ENCODE measurements at places on chromosomes 1 and 21.

DNA sequence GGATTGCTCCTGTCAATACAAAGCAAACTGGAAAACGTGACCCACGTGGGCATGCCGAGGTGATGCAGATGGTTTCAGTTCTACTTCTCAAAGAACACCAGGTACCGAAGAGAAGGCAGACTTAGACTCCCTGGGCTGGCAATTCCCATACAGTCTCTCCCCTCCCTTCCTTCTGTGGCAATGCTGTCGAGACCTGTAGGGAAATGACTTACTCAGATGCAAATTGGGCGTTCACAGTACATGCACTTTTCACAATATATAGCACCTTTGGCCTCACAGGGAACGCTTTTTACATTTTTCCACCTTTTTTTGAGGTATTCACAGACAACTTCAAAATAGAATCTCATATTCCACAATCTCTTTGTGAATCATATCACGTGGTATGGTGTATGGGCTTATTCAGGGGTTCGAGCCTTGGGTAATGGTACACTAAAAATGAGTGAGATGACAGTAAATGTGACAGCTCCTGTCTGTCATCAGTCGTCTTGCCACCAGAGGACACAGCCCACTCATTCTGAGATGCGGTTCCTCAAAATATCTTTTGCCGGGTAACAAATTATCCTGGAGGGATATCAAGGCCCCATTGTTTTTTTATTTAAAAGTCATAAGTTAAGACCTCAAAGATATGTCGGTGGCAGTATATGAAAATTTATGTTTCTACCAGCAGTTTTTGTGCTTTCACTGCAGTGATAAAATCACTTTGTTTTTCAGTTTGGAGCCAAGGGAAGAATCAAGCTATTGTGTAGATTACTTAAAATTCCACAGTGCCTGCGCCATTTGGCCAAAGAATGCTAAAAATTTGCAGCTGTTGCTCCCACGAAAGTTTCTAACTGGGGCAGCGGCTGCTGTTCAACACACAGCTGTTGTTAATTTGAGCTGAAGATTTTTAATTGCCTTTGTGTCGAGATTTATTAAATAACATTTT is 168.4 kb downstream of the ZZZ3 start:
- DNase-seq, result no peak

DNA sequence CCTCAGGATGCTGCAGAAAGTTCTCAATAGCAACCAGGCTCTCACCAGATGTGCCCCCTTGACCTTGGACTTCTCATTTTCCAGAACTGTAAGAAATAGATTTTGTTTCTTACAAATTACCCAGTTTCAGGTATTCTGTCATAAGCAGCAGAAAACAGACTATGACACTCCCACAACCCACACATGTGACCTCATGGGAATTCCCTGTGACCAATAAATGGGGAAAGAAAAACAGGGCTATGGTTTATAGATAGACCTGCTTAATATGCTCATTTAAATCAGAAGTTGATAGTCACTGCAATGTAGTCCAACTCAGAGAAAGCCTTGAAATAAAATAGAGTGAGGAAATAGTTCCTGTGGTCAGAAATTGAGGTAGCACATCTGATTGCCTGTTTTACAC is 380.9 kb upstream of the PTBP2 start:
- DNase-seq, result no peak

- DNase-seq, result no peak
Measured at GRCh38 chr1:182768963-182769362, 20.6 kb upstream of the NPL start.

DNA sequence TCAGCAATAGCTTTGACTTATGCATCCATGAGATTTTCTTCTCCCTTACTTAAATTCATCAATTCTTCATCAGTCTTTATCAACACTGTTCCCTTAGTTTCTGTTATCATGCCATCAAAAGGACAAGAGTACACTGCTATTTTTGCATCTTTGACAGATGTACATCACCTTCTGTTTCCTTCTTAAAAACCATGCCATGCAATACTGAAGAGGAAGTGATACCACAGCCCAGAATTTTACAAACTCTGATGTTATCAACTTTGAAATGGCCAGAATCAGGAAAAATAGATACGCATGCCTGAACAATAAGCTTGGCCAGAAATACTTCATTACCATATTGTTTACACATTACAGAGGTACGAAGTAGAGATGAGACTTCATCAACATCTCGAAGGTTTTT is 21.1 kb downstream of the FMO5 start:
- no peak for DNase-seq

GRCh38 chr1:185956881-185957280 is 222.7 kb downstream of the HMCN1 start:
- no peak for DNase-seq

- DNase-seq, result no peak
Measured at GRCh38 chr1:147185432-147185831, 13.2 kb upstream of the PRKAB2 start.

- no peak for DNase-seq
Measured at GRCh38 chr1:209820986-209821385, 6.8 kb upstream of the UTP25 start.

GRCh38 chr1:47471163-47471562 is 33.3 kb downstream of the FOXD2 start:
- no peak for DNase-seq

- no peak for DNase-seq
Measured at GRCh38 chr21:38984568-38984967, 178.8 kb downstream of the ETS2 start.

GRCh38 chr1:58487002-58487401 is 59.5 kb downstream of the OMA1 start:
- no peak for DNase-seq

- DNase-seq, result no peak
Measured at GRCh38 chr1:224501836-224502235, 67.2 kb upstream of the WDR26 start.

- no peak for DNase-seq
Measured at GRCh38 chr21:29365661-29366265, 67.0 kb downstream of the BACH1 start.

- DNase-seq, result no peak
Measured at GRCh38 chr1:107344268-107344760, 203.5 kb downstream of the NTNG1 start.

Measured in hematopoietic multipotent progenitor cell treated with erythropoietin and hydrocortisone succinate and interleukin-3 and kit ligand, for 8 days (in vitro differentiated cells).